Uterine smooth muscle cell (primary cell): ENCODE measurements at places on chromosomes 3 and 15. TPM values are rescaled to one million over a fixed set of nuclear protein-coding genes. Genes with fewer than 3 reads are reported as not detected.

C3orf20 gene
- not detected in 2 replicates for total RNA-seq

CLRN1 gene
- not detected in 2 replicates for total RNA-seq

EFCAB12 gene
- under 0.01 TPM in 1 of 2 replicates, not detected in the other for total RNA-seq

CASR gene
- total RNA-seq: not detected in 2 replicates

CELSR3 gene
- total RNA-seq: 0.89 and 1.00 TPM in 2 replicates

NEIL1 gene
- total RNA-seq: 2.7 and 6.1 TPM in 2 replicates
